ENCODE measurements at places on chromosomes 2 and 18.

- DNase-seq: no peak
Measured at GRCh38 chr2:227462462-227462951, 9.4 kb upstream of the AGFG1 start.

GRCh38 chr2:172931256-172931894 is 144.3 kb upstream of the MAP3K20 start:
- DNase-seq: no peak

DNA sequence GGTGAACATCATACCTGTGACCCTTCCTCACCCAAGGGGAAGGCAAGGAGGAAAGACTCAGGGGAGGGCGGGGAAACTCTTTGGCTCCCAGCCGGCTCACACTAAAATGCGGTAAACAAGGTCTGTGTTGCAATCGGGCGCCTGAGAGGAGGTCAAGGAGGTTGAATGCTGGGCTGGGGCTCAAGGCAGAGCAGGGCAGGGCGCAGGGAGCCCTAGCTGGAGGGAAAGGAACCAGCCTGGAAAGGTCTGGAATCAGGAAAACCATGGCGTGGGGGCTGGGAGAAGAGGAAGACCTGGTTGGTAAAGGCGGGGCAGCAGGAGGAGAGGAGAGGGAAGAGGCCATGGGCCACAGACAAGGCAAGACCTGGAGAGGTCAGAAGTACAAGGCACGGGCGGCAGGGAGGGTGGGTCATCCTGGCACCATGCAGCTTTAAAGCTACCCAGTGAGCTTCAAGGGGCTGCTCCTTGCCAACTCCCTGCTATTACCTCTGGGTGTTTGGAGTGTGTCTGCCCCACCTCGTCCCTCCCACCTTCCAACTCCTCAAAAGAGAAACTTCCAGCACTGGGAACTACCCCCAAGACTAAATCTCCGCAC is 4.8 kb upstream of the TMEM37 start:
- no peak for DNase-seq

GRCh38 chr2:235638541-235639427 is 144.9 kb downstream of the AGAP1 start:
- DNase-seq: no peak

DNA sequence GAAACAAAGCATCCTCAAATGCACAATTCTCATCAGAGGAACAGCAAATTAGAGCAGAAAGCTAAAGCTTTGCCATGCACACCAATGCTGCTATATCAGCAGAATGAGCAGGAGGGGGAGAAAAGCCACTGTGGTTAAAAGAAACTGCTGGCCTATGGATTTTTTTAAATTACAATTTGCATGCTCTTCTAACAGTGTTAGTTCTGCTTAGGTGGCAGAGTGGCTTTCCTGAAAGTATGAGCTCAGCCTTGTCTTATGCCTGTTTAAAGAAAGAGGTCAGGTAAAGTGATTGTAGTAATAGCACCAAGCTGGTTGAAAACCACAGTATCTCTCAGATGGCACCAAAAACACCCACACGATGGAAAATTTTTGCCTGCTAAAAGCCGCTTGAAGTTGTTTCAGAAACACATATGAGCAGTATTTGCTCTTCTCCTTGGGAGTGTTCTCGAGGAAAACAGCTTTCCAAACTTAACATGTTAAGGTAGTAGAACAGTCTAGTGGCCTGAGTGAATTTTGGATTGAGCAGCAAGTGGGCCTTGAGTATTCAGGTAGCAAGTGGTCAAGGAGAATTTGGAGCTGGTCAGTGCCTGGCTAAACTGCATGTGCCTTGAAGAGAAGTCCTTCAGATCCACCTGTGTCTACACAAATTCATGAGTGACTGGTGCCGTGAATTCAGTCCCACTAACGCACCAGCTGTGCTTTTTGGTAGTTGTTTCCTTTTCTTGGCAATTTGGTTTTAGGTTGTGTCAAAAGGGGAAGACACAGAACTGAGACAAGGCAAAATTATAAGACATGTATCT is 19.6 kb upstream of the NDUFV2 start:
- DNase-seq: no peak

- no peak for DNase-seq
Measured at GRCh38 chr2:202249521-202250253, 11.3 kb upstream of the SUMO1 start.

DNA sequence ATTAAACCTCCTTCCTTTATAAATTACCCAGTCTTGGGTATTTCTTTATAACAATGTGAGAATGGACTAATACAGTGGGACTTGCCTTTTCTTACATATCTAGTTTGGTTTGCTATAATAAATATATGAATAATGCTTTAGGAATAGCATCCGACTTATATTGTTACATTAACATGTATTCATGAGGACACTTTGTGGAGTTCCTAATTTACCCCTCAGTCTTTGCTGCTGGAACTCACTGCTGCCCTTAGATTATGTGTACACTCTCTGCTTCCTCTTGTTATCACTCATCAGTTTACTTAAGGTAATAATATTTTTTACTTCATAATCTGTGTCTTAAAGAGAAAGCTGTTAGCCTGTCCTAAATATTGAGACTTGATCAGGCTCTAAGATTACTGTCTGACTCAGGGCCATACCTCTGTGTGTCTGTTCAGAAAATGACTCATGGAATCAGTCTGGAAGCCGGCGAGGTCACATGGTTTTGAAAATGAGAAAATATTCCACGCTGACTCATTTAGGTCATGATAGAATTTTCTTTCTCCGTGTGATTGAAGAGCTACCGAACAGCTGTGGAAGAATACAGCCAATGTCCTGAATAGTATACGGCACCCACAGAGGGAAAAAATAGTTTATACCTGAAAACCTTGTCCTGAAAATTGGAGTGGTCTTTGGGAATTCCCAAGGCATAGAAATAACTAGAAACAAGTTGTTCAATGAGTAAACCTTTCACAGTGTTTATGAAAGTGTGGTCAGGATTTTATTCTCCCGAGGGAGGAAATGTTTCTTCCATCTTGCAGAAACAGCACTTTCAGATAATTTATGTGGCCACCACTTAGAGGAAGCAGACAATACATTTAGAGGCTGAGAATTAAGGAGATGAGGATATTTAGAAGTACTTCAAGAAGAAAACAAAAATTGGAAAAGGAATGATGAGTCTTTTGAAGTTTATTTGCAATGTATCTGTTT is 156.4 kb downstream of the DSEL start:
- DNase-seq: no peak

GRCh38 chr2:128717758-128718710 is 399.4 kb upstream of the HS6ST1 start:
- no peak for DNase-seq

DNA sequence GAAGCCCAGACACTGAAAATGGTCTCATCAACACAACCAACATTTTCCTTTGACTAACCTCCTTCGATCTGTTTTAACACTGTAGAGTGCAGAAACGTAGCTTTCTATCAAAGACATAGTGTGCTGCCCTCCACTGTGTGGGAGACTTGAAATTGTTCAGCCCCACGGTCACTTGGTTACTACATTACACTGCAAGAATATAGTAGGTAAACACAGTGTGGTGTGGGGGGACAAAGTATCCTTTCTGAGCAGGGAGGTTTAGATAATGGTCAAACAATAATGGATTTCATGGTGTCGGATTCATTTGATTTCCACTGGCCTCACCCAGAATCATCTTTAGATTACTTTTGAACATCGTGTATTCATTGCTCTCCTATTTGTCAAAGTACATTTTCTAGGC is 181.0 kb downstream of the ERBB4 start:
- no peak for DNase-seq

DNA sequence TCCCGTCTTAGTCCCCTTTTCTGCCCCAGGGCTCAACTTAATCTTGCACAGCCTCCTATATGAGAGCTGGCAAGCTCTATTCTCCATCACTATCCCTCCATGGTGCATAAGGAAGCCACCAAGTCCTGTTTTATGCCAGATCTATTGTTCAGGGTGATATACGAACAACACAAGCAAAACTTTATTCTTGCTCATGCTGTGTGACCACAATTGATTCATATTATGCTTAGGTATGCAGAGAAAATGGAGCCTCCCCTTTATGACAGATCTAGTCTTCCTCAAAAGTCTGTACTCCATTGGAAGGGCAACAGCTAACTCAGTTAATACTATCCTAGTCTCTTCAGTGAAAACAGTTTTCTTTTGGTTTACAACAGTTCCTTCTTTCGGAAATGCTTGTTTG is 94.0 kb upstream of the STON1 start:
- no peak for DNase-seq

DNA sequence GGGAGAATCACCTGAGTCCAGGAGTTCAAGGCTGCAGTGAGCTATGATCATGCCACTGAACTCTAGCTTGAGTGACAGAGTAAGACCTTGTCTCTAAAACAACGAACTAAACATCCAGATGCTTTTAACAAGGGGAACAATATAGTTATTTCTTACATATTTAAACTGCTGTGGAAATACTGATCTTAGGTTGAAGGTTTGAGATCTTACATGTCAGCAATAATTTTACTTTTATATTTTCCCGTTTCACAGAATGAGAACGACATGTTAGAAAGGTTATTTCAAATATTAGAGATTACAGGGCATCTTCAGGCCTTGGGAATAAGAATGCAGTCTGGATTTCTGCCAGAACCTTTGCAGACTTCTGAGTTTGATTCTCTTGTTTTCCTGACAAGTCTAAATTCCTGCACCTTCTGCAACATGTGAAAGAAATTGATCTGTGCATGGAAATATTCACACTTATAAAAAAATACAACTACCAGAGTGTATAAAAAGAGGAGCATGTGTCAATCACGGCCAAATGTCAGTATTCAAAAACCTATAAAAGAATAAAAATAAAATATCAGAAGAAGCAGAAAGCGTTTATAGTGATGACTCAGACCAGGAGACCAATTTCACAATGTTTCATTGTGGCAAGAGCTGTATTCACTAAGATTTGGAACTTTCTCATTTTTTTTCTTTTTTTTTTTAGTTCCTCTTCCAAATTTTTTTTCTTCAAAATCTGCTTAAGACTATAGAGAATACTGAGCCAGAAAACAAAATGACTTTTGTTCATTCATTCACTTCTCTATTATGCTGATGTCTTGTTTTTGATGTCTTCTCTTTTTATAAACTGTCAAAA is 29.6 kb downstream of the COLEC12 start:
- DNase-seq: no peak

DNA sequence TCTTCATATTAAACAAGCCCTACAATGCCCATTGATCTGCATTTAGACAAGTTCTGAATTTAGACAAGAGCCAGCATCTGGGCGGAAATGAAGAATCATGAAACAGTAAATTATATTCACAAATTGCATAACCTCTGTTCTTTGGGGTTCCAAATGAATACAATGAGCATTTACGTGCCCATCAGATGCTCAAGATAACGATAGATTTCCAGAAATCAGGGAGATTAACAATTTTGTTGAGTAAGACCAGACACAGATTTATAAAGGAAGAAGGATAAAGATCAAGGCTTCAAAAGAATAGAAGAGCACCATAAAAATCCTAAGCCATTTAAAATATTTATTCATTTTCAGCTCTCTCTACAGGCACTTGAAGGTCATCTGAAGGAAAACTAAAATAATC is 59.7 kb upstream of the CDH20 start:
- DNase-seq: no peak

GRCh38 chr2:45964906-45965305 is 313.4 kb downstream of the PRKCE start:
- DNase-seq: no peak

DNA sequence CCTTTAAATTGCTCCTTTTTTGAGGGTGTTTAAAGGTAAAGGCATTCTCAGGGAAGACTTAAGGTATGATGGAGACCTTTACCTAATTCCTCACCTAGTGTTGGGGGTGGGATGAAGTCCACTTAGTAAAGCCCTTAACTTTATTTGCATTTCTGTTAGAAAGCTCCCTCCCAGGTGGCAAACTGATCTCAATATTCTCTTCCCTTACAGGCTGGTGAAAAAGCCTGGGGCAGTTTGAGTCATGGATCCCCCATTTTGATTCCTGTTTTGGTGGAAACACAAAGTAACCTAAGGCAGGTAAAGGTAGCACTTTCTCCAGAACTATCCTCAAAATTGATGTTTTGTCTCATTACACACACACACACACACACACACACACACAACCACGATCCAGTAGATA is 33.8 kb upstream of the HNRNPA3 start:
- DNase-seq: no peak

- no peak for DNase-seq
Measured at GRCh38 chr2:33497221-33497650, 20.8 kb downstream of the RASGRP3 start.

DNA sequence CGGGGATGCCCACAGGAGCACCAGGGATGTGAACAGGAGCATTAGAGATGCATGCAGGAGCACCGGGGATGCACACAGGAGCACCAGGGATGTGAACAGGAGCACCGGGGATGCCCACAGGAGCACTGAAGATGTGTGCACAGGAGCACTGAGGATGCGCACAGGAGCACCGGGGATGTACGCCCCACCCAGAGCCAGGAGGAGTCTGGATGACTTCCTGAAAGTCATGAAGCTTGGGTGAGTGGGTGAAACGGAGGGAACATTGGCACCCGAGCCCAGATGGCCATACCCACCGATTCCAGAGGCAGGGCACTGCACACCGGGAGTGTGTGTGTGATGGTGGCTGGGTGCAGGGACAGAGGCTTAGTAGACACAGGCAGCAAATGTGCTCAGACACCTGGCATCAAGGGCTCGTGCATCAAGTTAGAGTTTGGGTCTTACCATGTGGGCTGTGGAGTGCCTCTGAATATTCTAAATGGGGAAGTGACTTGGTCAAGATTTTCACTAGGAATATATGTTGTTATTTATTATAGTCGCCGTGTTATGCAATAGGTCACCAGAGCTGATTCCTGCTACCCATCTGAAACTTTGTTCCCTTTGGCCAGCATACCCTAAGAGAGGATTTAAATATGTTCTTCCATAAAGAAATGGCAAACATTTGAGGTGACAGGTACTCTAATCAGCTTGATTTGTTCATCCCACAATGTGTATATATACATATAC is 365.8 kb upstream of the MYT1L start:
- DNase-seq: no peak

GRCh38 chr18:22564036-22564435 is 146.3 kb upstream of the CTAGE1 start:
- DNase-seq: no peak

DNA sequence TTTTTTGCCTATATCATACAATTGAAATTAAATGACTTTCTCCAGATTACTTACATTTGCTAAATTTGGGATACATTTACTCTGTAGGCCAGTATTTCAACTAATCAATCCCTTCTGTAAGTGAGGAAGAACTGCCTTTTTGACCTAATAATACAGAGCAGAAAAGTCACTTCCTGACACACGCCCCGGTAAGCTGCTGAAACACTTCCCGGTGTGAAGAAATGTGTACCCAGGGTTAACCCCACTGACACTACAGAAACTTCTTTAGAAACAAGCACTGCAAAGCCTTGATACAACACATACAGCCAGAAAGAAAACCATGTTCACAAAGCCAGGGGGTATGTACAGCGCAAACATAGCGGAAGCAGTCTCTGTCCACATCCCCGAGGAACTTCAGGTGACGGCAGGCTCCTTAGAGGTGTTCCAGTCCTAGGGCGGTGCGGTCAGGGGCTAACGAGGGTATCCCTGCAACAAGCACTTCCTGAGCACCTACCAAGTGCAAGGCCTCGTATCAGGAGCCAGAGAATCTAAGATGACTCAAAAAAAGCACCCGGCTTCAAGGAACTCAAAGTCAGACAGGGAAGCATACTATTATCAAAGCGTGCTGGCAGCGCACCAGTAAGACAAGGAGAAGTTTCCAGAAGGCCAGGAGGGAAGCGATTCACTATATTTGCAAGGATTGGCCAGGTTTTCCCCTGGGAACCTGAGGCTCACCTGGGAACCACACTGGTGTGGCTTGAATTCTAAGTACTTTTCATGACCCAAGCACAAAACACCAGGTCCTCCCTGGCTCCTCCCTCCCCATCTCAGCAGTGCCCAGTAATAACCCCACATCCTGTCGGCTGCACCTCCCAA is 46.6 kb downstream of the ZNF516 start:
- no peak for DNase-seq
